ENCODE measurements at places on chromosomes 1 and 21.

- peak overlapping the region; percentile 37 for H3K4me3 ChIP-seq
- DNase-seq = no peak
- peaks cover 3% of the 10 kb centered on the region for H3K36me3 ChIP-seq
- H3K27me3 ChIP-seq = peaks cover 5% of the 10 kb centered on the region
- H3K4me1 ChIP-seq = peaks cover 52% of the 10 kb centered on the region
- H3K27ac ChIP-seq = peak overlapping the region; percentile 94
These were observed 12.9 kb upstream of the KCNE1 start for GRCh38 chr21:34524646-34525601.

- no peak for DNase-seq
- H3K4me3 ChIP-seq = no peak overlapping the region
These were observed 245.9 kb upstream of the PLD5 start for GRCh38 chr1:242770366-242770765.

DNA sequence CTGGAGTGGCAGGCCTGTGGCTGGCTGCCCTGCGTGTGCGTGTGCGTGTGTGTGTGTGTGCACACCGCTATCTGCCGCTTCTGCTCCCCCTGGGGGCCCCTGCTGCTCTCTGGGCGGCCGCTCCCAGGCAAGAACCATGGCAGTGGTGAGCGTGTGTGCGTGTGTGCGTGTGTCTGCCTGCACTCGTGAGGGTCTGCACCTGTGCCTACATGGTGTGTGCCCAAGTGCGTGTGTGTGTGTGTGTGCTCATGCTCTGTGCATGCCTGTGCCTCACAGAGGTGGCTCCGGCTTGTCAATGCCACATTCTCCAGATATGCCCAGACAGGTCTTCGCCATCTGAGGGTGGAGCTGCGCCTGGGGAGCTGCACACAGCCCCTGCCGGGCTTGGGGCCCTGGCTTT lies 18.7 kb upstream of the PEX10 start:
- no peaks in the 10 kb centered on the region for H3K36me3 ChIP-seq
- H3K4me1 ChIP-seq = no peaks in the 10 kb centered on the region
- H3K27me3 ChIP-seq = peaks cover 7% of the 10 kb centered on the region
- DNase-seq = no peak
- H3K27ac ChIP-seq = no peak overlapping the region
- no peak overlapping the region for H3K4me3 ChIP-seq

GRCh38 chr1:75327395-75327794 lies 193.2 kb downstream of the LHX8 start:
- H3K27ac ChIP-seq = no peak overlapping the region
- no peak for DNase-seq
- no peaks in the 10 kb centered on the region for H3K4me1 ChIP-seq
- H3K36me3 ChIP-seq = peaks cover 1% of the 10 kb centered on the region

GRCh38 chr1:236389253-236389652 lies 4.8 kb upstream of the EDARADD start:
- H3K4me1 ChIP-seq = peaks cover 12% of the 10 kb centered on the region
- DNase-seq = no peak
- peak overlapping the region; percentile 80 for H3K27ac ChIP-seq
- peaks cover 6% of the 10 kb centered on the region for H3K36me3 ChIP-seq
- H3K4me3 ChIP-seq = no peak overlapping the region

- no peak overlapping the region for H3K27ac ChIP-seq
- DNase-seq = no peak
- no peak overlapping the region for H3K4me3 ChIP-seq
- H3K36me3 ChIP-seq = no peaks in the 10 kb centered on the region
These were observed 92.3 kb upstream of the ESRRG start for GRCh38 chr1:216815260-216816131.

GRCh38 chr1:43991200-43991475 lies 261 bp upstream of the CCDC24 start:
- H3K27ac ChIP-seq = peak overlapping the region; percentile 96
- H3K4me3 ChIP-seq = peak overlapping the region; percentile 88
- H3K27me3 ChIP-seq = no peaks in the 10 kb centered on the region
- DNase-seq = no peak
- H3K4me1 ChIP-seq = peaks cover 36% of the 10 kb centered on the region

- DNase-seq = no peak
- H3K4me3 ChIP-seq = no peak overlapping the region
- H3K27ac ChIP-seq = no peak overlapping the region
These were observed 69.6 kb upstream of the LRRC8B start for GRCh38 chr1:89454845-89455521.

DNA sequence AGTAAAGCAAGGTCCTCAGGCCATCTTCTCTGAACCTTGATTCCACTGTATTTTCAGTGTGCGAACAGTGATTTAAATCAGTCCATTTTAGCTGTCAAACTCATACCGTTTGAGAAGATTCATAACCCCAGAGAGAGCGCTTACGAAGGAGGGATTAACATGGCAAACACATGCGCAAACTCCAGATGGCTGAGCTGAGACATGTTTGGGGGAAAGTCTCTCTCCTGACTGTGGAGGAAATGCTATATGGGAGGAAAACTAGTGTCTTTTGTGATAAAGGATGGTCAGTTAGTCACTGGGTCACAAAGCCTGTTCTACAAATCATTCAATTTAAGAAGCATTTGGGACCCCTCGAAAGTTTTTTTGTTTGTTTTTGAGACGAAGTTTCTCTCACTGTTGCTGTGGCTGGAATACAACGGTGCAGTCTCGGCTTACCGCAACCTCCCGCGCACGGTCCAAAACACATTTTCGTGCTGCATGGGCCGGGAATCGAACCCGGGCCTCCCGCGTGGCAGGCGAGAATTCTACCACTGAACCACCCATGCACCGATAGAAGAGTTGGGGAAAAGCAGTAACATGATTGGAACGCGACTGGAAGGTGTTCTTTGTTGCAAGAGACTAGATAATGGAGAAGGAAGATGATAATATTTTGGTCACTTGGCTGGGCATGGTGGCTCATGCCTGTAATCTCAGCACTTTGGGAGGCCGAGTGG lies 58.4 kb upstream of the CXADR start:
- peaks cover 2% of the 10 kb centered on the region for H3K36me3 ChIP-seq
- peak; percentile 34 for DNase-seq
- H3K4me3 ChIP-seq = peak overlapping the region; percentile 59

DNA sequence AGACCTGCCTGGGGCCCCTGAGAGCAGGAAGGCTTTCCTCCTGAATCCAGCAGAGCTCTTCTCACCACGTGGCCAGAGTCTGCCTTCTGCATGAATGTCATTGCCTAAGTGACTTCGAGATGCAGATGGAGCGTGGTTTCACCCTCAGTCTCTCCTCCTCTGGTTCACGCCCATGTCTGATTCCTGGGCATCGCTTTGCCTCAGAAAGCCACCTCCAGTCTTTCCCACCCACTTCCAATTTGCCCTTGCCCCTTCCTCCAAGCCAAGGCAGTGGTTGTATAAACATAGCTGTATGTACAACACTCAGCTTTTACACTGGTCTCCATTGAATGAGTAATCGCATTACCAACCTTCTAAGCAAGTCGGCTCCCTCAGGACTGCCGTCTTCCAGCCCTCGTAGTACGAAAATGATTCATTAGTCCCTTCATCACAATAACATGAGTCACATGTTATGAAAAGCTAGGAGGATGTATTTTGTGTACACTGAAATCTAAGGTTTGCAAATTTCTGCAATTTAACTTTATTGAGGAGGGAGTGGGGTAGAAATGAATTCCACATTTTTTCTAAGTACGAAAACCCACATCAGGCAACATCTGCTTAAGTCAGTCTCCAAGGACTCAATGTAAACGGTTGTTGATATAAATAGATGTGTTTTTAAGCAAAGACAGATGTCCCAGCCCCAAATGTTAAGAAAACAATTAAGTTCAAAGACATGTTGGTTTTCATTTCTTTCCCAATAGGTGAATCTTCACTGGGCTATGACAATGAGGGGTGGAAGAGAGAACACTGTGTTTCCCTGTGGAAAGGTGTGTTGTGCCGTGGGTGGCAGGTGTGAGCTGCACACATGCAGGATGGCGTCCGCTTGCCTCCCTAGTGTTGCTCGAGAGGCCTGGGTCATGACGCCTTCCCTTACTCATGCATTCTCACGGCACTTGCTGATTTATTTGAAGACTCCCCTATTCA lies 32.3 kb upstream of the ETS2 start:
- H3K27ac ChIP-seq = no peak overlapping the region
- no peak for DNase-seq
- H3K27me3 ChIP-seq = no peaks in the 10 kb centered on the region

DNA sequence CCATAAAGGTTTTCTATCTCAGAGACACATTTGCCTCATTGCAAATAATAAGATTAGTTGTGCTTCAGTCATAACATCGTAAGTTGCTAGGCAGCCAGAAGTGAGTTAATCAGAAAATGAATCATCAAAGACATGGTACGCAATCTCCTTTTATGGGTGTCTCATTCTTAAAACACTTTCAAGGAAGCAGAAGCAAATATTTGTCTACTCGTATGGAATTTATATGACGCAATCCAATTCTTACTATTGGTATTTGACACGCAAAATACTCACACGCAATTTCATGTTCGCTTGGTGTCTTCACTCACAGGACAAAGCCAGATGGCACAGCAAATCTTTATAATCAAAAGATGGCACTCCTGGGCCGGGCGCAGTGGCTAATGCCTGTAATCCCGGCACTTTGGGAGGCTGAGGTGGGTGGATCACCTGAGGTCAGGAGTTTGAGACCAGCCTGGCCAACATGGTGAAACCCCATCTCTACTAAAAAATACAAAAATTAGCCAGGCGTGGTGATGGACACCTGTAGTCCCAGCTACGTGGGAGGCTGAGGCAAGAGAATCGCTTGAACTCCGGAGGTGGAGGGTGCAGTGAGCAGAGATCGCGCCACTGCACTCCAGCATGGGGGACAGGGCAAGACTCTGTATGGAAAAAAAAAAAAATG lies 56.4 kb downstream of the HLCS start:
- H3K4me1 ChIP-seq = peaks cover 3% of the 10 kb centered on the region
- DNase-seq = no peak
- no peak overlapping the region for H3K4me3 ChIP-seq
- peaks cover 2% of the 10 kb centered on the region for H3K36me3 ChIP-seq

GRCh38 chr1:163928651-163929050 lies 606.9 kb downstream of the NUF2 start:
- H3K27ac ChIP-seq = no peak overlapping the region
- H3K4me1 ChIP-seq = peaks cover 15% of the 10 kb centered on the region
- H3K27me3 ChIP-seq = peaks cover 4% of the 10 kb centered on the region
- DNase-seq = no peak
- no peak overlapping the region for H3K4me3 ChIP-seq

DNA sequence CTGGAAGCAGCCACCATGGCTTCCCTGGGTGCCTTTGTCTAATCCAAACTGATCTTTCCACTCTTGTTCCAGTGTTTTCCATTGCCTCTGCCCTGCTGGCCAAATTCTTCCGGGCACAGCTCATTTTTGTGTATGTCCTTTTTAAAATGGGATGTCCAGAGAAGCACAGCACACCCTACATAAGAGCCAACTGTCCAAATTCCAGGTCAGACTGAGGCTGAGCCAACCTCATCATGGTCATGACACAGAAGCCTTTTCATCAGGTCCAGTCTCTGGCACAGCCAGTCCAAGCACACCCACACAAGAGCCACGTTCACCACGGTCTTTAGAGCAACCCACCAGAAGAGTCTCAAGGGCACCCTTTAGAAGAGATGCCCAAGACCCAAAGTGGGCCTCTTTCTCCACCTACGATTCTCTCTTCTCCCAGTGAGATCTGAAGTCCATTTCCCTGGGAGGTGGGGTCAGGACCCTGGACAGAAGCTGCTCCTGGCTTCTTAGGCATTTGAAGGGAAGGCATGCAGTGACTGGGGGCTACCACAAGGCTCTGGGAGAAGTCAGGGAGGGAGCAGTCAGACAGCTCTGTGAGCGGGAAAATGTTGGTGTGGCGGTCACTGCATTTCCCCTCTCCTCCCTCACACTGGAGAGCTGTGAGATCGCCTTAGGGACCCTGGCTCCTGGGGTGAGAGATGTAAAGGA lies 53.2 kb downstream of the SYT2 start:
- no peaks in the 10 kb centered on the region for H3K36me3 ChIP-seq
- no peak overlapping the region for H3K27ac ChIP-seq
- peak; percentile 63 for DNase-seq
- no peaks in the 10 kb centered on the region for H3K4me1 ChIP-seq

DNA sequence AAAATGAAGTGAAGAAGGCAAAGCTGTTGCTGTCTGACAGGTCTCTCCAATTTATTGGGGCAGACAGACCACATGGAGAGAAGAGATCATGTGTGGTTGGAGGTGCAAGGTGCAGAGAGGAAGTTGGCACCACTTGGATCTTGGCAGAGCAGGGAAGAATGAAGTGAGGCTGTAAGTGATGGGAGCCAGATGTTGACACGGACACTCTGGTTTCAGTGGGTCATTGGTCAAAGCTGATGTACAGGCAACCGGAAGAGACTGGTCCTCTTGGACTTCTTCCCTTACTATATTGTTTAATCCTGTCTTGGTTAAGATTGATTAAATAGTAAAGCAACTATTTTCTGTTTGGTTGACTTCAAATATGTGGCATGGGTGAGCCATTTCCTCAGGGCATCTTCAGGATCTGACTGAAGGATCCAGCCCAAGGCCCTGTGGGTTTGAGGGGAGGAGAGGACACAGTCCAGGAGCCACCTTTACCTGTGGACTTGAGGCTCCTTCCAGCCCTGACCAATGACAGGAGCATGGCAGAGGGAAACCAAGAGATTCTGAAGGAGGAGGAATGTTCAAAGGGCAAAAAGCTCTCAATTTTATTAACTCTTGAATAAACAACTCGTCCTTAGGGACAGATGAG lies 49.4 kb downstream of the NENF start:
- no peak overlapping the region for H3K27ac ChIP-seq
- no peak overlapping the region for H3K4me3 ChIP-seq
- H3K27me3 ChIP-seq = peaks cover 9% of the 10 kb centered on the region

- H3K4me1 ChIP-seq = peaks cover 57% of the 10 kb centered on the region
- no peak for DNase-seq
- H3K27me3 ChIP-seq = no peaks in the 10 kb centered on the region
- peaks cover 2% of the 10 kb centered on the region for H3K36me3 ChIP-seq
These were observed 6.3 kb downstream of the ITSN1 start for GRCh38 chr21:33648555-33648954.

- peaks cover 14% of the 10 kb centered on the region for H3K4me1 ChIP-seq
- H3K4me3 ChIP-seq = no peak overlapping the region
- no peak overlapping the region for H3K27ac ChIP-seq
- DNase-seq = no peak
- H3K36me3 ChIP-seq = peaks cover 31% of the 10 kb centered on the region
- no peaks in the 10 kb centered on the region for H3K27me3 ChIP-seq
These were observed 62.8 kb downstream of the CNST start for GRCh38 chr1:246629030-246629429.

GRCh38 chr1:230125141-230125540 lies 58.1 kb downstream of the GALNT2 start:
- peaks cover 5% of the 10 kb centered on the region for H3K36me3 ChIP-seq
- DNase-seq = no peak
- no peak overlapping the region for H3K4me3 ChIP-seq

GRCh38 chr1:173669491-173669941 lies at the start of gene ANKRD45:
TSS of gene ANKRD45 (minus strand) at chr1:173669851. CDS start at chr1:173659418, 10,433 bp downstream.
- H3K27ac ChIP-seq = peak within 1 kb of the TSS; percentile 87
- H3K4me1 ChIP-seq = peaks cover 3% of the 10 kb centered on the region
- peak within 1 kb of the TSS; percentile 76 for H3K4me3 ChIP-seq
- no peaks in the 10 kb centered on the region for H3K36me3 ChIP-seq
- DNase-seq = peak; percentile 39
- H3K27me3 ChIP-seq = peaks cover 6% of the 10 kb centered on the region

- peaks cover 9% of the 10 kb centered on the region for H3K4me1 ChIP-seq
- H3K4me3 ChIP-seq = no peak overlapping the region
- no peaks in the 10 kb centered on the region for H3K36me3 ChIP-seq
- H3K27me3 ChIP-seq = no peaks in the 10 kb centered on the region
- DNase-seq = no peak
These were observed 67.2 kb upstream of the SELENON start for GRCh38 chr1:25732821-25733220.

GRCh38 chr1:45334308-45335245 lies 5.4 kb upstream of the TOE1 start:
- H3K4me1 ChIP-seq = peaks cover 30% of the 10 kb centered on the region
- H3K27me3 ChIP-seq = no peaks in the 10 kb centered on the region
- H3K4me3 ChIP-seq = no peak overlapping the region
